NCI-H524 treated with DMSO at 0.1 percent for 48 hours (cell line): ENCODE measurements at places on chromosomes 13 and 19.

GRCh38 chr13:38417241-38417640 lies 67.6 kb downstream of the UFM1 start:
- DNase-seq = no peak

DNA sequence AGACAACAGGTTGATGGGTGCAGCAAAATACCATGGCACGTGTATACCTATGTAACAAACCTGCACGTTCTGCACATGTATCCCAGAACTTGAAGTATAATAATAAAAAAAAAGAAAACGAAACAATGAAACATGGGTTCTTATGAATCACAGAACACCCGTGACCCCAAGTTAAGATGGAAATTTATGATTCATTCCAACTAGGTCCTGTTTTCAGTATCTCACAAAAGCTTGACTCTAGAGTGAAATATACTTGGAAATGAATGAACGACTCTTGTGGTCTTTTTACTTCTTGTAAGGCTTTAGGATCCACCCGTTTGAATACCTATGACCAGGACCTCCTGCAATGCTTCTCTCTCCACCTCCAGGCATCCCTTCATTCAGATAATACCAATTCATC lies 3.5 kb upstream of the LILRB4 start:
- DNase-seq = no peak

GRCh38 chr13:89923736-89924135 lies 1423.8 kb upstream of the MIR17HG start:
- no peak for DNase-seq

GRCh38 chr19:8610936-8611300 lies 403 bp upstream of the ADAMTS10 start:
- no peak for DNase-seq

GRCh38 chr13:24162604-24163003 lies 2.1 kb downstream of the SPATA13 start:
- DNase-seq = no peak

DNA sequence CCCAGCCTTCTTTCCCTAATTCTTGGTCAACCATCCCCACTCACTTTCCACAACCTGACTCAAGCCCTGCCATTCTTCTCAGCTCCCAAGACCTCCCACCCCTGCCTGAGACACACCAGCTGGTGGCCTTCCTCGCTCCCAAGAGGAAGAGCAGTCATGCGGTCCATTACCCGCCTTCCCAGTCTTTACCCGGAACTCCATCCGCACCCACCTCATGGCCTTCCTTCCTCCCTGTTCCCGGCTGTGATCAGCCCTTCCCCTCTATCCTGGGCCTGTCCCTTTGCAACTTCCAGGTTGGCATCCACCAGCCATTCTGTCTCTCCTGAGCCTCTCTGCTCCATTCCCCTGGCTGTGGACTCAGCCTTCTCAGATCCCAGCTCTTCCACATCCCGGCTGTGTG lies 18.6 kb upstream of the INSR start:
- no peak for DNase-seq

- DNase-seq = peak; percentile 93
Observed at GRCh38 chr19:11380653-11381537, 3.2 kb downstream of the EPOR start.
